Endothelial cell (in vitro differentiated cells): ENCODE measurements at places on chromosomes 7 and 10.

DNA sequence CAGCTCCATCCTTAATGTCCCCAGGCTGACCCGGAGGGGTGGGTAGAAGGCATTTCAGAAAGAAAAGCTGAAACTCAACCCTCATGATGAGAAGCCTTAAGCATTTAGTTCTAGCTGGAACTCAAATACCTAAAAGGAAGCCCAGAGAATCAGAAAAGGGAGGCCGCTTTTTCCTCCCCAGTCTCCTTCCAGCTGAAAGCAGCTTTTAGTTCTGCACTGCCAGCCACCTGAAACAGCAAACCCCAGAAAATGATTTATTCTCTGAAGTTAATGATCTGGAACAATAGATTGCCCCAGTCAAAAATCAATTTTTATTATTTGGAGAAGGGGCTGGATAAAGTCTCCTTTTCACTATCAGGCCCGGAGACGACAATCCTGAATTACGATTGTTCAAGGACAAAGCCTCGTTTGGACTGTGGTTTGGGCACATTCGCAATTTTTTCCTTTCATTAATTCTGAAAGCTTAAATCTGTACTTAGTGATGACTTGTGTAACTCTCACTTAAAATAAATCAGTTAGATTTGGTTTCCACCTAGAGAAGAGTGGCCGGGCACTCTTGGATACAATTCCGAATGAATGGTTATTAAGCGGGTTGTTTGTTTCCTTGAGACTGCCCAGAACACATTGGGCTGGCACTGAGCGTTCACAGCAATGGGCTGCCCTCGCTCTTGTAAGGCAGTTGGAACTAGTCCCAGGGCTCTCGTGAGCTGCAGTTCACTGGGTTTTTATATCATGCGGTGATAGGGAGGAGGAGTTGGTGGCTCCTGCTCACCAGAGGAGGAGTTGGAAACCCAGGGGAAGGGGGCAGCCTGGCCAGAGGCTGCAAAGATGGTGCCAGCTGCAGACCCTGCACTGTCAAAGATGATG is 262.2 kb downstream of the CCSER2 start:
- no peak for DNase-seq

- DNase-seq, result no peak
Measured at GRCh38 chr10:6232225-6232807, 29.6 kb downstream of the PFKFB3 start.

DNA sequence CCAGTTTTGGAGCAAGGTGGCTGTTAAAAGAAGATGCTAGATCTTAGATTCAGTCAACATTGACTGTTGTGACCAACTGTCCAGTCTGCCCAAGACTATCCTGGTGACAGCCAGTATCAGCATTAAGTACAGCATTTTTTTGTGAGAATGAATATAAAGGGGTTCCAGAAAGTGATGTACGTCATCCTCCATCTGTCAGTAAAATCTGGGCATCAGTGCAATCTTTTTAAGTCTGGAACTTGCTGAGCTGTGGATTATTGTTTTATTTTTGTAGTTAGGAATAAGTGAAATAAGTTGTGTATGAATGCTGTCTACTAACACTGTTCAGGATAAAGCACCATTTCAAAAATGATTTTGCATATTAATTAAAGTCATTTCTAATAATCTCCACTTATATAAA is 1020.0 kb upstream of the GHITM start:
- no peak for DNase-seq

DNA sequence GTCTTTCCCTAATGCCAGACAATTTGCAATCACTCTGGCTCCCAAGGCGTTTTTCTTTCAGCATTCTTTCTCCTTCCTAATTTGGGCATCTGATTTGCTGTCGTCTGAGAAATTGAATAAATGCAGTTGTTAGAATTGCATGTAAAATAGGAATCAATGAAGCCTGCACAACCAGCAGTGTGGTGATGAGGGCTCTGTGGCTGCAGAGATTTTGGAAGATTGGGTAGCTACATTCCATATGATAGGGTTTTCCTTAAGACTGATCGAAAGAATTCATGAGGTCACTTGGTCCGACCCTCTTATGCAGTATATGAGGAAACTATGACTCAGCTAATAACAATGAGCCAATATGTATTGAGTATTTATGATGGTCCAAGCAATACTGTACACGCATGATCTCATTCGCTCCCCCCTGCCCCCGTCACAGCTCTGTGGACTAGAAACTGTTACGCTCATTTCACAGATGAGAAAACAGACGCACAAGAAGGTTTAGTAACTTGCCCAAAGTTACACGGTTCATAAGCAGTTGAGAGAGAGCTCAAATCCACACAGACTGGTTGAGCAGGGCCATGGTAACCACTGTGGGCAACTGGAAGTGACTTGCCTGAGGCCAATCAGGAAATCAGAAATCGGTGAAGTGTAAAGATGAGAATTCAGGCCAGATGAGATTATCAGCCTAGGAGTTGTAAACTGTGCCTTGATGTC is 527.2 kb downstream of the GATA3 start:
- no peak for DNase-seq

- no peak for DNase-seq
Measured at GRCh38 chr7:116228241-116228640, 17.9 kb downstream of the TES start.

DNA sequence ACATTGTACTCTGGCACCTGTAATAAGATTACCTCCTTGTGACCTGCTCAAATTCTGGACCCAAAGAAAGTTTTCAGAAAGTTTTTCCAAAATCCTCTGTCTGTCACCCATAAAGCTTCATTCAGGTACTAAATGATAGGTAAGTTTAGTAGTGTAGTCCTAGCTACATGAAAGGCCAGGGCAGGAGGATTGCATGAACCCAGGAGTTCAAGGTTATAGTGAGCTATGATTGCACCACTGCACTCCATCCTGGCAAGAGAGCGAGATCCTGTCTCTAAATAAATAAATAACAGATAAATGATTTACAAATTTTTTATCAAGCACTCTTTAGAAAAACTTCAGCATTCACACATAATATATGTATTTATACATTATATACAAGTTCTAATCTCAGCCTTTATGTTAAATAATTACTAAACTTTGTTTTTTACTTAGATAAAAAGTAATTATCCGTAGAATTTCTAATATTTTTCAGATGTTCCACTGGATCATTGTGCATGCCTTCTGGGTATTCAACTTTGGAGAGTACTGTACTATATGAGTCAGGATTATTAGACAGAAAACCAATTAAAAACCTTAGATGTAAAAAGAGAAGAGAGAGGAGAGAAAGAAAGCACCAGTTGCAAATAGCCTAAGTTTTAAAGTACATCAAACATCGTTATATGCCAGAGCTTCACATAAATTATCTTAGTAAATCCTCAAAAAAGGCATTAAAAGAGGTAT is 363.0 kb downstream of the LRRTM3 start:
- no peak for DNase-seq

DNA sequence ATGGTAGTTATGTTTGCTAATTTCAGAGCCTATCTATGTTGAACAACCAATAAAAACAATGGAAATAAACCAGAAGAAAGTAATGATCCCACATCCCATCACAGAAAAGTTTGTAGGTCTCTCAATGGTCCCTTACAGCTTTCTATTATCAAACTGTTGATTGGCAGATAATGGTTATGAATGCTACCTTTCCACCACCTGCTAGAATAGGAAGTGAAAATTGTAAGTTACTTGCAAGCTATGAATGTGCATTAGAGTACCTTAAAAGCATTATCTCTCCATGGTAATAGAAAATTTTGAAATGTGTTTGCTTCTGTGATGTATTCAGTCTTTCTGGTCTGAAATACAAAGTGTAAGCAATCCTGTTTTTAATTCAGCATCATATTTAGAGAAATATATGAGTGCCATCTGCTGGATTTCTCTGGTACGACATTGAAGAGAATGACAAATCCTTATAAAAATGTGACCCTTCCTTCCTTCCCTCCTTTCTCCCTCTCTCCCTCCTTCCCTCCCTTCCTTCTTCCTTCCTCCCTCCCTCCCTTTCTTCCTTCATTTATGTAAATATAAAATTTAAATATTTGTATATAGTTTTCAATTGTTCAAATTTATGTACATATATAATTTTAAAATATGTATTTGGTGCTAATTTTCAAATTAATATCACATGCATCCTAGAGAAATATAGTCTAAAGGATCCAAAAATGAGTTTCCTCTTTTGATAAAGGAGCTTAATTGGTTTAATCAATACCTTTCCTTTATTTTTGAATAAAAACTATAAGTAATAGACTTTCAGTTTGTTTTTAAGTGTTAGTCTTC is 41.4 kb upstream of the PNLIPRP3 start:
- peak; percentile 25 for DNase-seq

- DNase-seq, result no peak
Measured at GRCh38 chr7:158406801-158407200, 180.8 kb downstream of the PTPRN2 start.

DNA sequence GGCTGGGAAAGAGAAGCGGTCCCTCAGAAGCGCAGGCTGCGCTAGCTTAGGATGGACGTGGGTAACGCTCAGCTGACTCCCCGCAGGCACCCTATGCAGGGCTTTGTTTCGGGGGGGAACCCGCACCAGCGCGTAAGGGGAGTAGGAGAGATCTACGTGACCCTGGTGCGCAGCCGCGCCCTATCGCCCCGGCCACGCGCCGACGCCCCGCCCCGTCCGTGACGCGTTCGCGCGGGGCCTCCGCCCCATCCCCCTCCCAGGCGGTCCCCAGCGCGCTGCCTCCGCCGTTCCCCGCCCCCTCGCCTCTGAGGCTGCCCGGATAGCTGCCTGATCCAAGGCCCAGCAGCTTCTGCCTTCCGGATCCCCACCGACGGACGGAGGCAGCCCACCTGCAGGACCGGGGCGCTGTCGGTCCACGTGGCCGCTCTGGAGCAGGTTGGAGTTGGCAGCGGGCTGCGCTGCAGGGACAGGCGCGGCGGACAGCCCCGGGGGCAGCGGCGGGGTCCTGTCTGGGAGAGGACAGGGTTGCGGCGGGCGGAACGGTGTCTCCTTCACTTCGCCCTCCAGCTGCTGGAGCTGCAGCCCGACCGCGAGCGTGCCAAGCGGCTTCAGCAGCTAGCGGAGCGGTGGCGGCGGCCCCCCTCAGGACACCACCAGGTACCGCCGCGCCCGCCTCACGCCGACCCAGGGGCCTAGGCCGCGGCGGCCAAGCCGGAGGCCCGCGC is at the start of gene VDAC2:
Gene VDAC2, plus strand, starts transcription at position 515 of the 725 bp plus-strand sequence. CDS start 363 bp downstream, outside the sequence.
- DNase-seq, result peak; percentile 94

GRCh38 chr10:70742537-70743429 is 42.4 kb downstream of the TBATA start:
- DNase-seq, result peak; percentile 54

GRCh38 chr7:92856436-92856835 is 20.1 kb upstream of the CDK6 start:
- no peak for DNase-seq

DNA sequence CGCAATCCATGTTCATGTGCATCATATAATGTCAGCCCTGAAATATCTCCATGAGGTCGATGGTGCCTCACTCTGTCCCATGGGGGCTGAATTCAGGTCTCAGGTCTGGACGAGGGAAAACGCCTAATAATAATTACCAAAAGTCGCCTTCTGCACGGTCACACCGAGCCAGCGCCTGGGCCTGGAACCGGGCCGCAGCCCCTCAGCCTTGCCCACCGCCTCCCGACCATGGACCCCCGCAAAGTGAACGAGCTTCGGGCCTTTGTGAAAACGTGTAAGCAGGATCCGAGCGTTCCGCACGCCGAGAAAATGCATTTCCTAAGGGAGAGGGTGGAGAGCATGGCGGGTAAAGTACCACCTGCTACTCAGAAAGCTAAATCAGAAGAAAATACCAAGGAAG is 18.8 kb upstream of the KLRG2 start:
- DNase-seq, result no peak

DNA sequence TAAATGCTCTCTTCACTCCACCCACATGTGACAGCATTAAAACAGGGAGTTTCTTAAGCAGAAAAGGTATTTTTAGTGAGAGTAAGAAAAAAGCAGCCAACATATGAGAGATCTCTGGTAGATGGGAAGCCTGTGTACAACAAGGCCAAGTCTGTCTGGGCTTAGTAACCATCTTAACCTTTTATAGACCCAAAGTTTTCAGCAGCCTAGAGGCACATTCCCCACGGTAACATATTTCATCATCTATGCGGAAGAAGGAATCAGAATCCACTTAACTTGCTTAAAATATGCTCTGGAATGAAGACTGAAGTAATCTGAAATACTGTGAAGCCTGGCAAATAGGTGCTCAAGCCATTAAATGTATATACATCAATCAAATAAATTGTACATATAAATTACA is 127.8 kb downstream of the RAPGEF5 start:
- DNase-seq, result no peak

DNA sequence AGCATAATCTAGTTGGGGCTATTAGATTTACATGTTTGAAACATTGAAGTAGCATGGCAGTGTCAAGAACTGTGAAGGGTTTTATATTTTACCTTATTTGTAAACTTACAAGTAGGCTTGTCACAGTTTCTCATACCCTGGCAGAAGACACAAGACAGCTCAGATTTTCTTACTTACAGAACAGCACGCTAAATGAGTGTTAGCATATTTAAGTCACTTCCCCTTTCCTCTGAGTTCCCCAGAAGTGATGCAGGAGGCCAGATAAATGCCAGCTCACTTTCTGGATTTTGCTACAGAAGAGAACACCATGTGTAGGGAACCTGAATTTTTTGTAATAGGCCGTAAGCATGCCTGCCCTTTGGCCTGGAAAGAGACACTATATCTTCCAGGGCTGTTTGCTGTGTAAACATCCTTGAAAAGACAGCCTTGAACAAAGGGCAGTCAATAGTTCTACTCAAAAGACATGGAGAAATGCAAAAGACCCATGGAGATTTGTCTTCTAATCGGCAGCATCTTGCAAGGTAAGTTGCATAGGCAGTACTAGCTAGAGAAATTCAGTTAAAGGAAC is 279.1 kb downstream of the PHF14 start:
- no peak for DNase-seq

DNA sequence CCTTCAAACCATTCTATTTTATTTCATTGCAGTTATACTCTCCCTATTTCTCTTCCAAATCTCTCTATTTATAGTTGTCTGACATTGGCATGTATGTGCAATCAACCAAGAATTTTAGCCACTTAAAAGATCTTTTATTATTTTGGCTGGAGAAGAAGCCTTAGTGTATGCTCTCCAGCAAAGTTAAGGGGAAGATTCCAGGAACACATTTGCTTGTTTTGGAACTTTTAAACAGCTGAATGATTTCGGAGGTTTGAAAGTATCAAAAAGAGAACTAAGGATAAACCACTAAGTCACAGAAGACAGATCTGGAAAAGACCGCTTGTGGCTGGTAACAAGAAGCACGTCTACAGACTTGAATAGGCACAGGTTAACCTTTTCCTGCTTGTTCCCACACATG is 182.2 kb upstream of the FZD1 start:
- DNase-seq, result no peak

- DNase-seq, result no peak
Measured at GRCh38 chr10:113856563-113856962, 2.1 kb downstream of the NHLRC2 start.

GRCh38 chr10:58593008-58593407 is 80.3 kb downstream of the BICC1 start:
- DNase-seq, result peak; percentile 4

- DNase-seq, result no peak
Measured at GRCh38 chr7:38950309-38950708, 27.4 kb upstream of the POU6F2 start.

DNA sequence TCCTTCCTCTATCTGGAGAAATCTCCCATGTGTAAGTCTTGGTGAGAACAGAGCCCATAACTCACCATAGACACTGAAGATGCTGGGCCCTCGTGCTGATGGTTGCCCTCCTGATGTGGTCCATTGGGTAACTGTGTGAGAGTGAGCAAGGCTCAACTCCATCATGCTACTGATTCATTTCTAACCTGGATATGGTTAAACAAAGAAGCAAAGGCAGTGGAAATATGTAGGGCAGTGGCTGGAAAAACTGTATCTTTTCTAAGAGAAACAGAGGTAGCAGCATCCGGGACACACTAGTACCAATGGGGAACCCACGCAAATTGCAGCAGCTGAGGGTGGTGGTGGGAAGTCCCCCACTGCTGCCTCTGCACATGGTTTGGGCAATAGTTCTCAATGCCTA is 221.7 kb downstream of the KLF6 start:
- DNase-seq, result no peak
